Stimulated activated CD8-positive, alpha-beta memory T cell treated with anti-CD3 and anti-CD28 coated beads, Interleukin-2, amount 100 ng/mL, for 48 hours (primary cell): ENCODE measurements at places on chromosomes 12 and 14.
A peak's percentile ranks its signal among the peaks of the same experiment; 100 is the strongest.

GRCh38 chr12:111271674-111272418, 97.0 kb downstream of the PHETA1 start:
- no peak for DNase-seq

DNA sequence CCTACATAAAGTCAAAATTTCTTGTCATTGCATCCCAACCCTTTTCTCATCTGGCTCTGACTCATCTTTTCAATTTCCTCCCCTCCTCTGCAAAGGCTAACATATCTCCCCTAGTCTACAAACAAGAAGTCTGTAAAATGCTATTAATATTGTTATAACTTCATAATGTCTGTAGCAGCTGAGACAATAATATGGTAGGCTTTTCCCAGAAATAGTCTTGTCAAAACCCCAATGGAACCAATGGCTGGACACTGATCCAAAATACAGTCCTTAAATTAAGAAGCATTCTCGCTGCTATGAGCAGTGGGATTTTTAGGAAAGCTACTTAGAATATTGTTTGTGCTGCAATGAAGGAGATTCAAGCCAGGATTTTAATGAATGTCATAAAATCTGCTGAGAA, 131.4 kb downstream of the KLHL28 start:
- DNase-seq, result no peak

DNA sequence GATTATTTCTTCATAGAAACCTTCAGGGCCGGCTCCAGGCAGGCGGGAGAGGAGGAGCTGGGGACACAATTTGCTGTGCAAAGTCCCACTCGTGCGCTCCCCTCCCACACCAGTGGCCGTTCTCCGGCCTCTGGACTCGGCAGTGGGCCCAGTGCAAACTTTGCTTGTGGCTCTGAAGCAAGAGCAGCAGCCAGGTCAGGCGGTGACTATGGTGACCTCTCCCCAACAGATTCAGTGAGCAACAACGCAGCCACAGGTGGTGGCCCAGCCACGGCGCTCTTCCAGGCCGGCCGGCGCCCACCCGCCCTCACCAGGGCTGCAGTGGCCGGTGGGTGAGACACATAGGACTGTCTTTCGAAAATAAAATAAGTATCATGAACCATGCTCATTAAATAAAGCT, 29.5 kb downstream of the VPS37B start:
- no peak for DNase-seq

DNA sequence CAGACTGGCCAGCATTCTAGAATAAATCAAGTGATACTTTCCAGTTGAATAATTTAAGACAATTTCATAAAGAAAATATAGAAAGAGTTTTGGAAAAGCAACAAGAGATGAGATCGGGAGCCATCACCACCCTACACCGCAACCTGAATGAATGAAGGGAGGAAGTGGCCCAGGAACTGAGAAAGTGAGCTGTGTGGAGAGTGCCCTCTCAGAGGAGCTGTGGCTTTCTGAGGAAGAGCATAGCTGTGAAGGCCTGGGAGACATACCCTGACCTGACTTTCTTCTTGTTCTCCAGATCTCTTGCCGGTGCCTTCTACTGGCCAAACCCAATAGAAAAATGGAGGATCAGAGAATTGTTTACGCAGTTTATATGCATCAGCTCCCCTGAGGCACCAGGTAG, 79.3 kb upstream of the TSPAN8 start:
- DNase-seq, result no peak

GRCh38 chr12:48532601-48533000, 7.2 kb downstream of the OR8S1 start:
- DNase-seq, result no peak

DNA sequence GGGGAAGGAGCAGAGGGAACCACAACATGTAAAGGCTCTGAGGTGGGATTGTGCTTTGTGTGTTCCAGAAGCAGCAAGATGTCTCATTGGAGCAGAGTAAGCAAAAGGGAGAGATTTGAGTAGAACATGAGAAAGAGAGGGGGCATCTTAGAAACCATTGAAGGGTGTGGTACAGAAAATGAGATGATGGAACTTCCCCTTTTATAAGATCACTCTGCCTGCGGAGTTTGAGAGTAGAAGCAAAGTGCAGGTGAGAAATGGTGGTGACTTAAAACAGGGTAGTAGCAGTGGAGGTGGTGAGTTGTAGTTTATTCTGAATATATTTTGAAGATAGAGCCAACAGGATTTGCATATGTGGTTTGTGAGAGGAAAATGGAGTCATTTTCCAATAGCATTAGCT, 56.0 kb downstream of the FBXO34 start:
- no peak for DNase-seq

- DNase-seq, result no peak
Measured at GRCh38 chr12:100758083-100758482, 36.5 kb upstream of the ANO4 start.

- no peak for DNase-seq
Measured at GRCh38 chr12:105270671-105271255, 34.8 kb upstream of the APPL2 start.

- DNase-seq, result no peak
Measured at GRCh38 chr14:49950275-49951228, 57.7 kb downstream of the ARF6 start.

DNA sequence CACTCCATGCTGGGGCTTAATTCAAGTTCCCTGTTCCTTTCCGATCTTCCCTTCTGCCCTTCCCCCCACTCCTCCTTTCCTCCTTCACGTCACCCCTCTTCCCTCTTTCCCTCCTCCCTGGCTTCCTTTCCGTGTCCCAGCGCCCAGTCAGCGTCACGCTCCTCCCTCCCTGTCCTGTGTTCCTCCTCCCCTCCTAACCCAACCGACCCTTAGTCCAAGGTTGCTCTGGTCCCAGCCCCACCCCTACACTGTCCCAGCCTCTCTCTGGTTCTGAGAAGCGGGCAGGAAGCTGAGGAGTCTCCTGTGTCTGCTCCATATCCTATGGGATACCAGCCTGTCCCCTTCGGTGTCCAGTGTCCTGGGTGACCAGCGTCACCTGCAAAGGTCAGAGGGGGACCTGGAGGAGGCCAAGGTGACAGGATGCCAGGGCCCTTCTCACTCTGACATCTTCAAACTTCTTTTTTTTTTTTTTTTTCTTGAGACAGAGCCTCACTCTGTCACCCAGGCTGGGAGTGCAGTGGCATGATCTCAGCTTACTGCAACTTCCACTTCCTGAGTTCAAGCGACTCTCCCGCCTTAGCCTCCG, 56.2 kb upstream of the TSPAN9 start:
- DNase-seq, result no peak

DNA sequence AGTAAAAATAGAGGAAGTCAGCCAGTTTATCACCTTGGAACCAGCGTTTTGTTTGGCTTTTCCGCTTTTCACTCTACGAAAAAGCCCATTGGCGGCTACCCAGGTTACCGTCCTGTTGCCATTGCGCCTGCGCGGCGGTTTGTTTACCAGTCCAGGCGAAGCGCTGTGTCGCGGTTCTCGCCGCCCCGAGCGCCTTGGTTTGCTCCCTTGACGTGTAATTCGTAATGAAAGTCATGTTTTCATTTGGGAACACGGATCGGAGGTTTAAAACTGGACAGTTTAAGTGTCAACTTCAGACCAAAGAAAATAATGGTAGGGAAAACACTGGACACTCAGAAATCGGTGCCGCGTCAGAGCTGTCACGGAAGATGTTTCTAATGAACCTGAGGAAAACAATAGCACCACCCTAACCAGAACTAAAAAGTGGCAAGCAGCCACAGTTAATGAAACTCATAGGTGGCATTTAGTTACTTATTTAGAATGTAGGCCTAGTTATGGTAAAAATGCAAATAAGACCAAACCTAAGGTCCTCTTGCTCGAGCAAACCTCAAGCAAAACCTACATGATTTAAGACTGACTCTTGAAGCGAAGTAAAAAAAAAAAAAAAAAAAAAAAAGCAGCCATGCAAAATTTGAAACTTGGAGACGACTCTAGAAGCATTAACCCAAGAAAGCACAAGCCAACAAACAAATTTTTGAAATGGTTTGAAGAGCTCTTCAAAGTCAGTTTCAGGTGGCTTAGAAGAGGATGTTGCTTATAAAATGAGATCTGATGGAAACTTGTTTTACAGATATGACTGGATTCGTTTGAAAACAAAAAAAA, 790 bp upstream of the GPR19 start:
- DNase-seq, result peak; percentile 85

- no peak for DNase-seq
Measured at GRCh38 chr12:111905502-111905901, 63.5 kb downstream of the MAPKAPK5 start.

GRCh38 chr14:54470701-54471100, 18.1 kb downstream of the GMFB start:
- no peak for DNase-seq

GRCh38 chr14:97179573-97179972, 382.4 kb downstream of the VRK1 start:
- DNase-seq, result no peak

DNA sequence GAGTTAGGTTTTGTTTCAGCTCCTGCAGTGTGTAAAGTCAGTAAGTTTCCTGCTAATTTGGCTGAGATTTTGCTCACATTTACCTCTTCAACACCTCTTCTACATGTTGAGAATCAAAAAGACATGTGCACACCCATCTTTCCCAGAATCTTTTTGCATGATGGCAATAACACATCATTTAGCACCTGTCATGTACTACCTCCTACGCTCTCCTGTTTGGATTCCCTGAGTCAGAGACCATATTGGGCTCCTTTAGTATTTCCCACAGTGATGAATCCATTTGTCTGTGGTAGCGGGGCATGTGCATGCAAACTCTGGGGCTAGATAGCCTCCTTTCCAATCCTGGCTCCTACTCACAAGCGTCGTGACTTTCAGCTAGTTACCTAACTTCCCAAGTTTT, 20.1 kb downstream of the PLBD1 start:
- DNase-seq, result no peak

GRCh38 chr12:70177631-70178030, 65.6 kb upstream of the CNOT2 start:
- DNase-seq, result no peak

DNA sequence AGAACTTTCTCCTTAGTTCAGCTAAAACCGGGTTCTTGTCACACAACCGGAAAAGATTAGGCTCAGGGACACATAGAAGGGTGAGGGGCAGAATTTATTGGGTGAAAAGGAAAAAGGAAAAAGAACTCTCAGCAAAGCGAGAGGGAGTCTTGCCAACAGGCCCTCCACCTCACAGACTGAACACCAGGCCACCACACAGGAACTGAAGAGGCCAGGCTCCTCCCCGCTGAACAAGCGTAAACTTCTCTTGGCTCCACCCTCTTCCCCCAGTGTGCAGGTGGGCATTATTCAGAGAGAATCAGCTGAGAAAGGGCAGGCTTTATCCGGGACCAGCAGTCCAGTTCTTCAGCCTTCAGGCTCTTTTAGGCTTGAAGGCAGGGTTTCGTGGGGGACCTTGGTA, 125.6 kb upstream of the FGD4 start:
- DNase-seq, result peak; percentile 9

DNA sequence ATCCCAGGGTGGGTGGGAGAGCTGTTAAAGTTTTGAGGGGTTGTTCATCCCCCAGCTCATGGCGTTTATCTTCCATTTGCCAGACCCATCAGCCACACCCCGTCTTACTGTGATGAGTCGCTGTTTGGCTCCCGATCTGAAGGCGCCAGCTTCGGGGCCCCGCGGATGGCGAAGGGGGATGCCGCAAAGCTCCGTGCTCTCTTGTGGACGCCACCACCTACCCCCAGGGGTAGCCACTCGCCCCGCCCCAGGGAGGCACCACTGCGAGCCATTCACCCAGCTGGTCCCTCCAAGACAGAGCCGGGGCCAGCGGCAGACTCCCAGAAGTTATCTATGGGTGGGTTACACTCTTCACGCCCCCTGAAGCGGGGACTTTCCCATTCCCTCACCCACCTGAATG, 5.7 kb downstream of the RITA1 start:
- no peak for DNase-seq

DNA sequence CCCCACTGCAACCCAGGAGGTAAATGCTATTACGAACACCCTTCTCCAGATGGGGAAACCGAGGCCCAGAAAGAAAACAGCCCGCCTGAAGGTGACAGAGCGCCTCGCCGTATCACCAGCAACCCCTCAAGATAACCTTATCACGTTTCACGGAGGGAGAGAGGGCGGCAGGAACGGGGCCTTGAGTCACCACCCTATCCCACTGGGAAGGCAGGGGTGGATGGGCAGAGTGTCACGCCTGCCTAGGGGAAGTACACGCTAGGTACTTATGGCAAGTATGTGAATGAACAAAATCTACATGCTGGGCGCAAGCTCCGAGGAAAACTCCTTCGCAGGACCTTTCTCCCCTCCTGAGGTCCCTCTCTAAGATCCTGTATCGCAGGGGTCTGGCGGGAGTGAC, 17.8 kb downstream of the NCOR2 start:
- DNase-seq, result no peak

- no peak for DNase-seq
Measured at GRCh38 chr12:67732857-67733256, 84.3 kb downstream of the DYRK2 start.

DNA sequence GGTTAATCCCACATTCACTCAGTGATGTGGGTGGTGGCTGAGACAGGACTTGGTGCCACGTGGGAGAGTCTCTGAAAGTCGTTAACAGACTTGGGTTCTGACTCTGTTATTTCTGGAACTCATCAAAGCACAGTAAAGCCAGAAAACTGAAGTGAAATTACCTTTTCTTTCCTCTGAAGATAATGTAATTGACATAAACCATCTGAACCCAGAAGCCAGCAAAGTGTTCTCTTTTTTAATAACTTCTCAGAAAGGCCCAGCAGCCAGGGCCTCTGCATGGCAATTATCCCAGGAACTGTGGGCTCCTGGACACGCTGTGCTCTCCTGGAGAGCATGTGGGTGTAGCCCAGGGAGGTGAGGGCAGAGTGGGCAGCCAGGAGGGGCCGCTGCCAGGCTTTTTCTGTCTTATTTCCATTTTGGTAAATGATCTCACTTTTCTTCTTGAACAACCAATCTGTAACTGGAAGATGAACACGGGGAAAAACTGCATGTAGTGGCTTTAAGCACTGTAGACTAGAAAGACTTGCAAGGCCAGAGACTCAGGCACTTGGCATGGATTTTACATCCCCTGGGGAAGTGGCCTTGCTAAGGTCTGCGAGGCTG, 444.1 kb upstream of the TMEM132C start:
- DNase-seq, result no peak

- DNase-seq, result no peak
Measured at GRCh38 chr12:125225641-125226040, 160.4 kb downstream of the AACS start.

DNA sequence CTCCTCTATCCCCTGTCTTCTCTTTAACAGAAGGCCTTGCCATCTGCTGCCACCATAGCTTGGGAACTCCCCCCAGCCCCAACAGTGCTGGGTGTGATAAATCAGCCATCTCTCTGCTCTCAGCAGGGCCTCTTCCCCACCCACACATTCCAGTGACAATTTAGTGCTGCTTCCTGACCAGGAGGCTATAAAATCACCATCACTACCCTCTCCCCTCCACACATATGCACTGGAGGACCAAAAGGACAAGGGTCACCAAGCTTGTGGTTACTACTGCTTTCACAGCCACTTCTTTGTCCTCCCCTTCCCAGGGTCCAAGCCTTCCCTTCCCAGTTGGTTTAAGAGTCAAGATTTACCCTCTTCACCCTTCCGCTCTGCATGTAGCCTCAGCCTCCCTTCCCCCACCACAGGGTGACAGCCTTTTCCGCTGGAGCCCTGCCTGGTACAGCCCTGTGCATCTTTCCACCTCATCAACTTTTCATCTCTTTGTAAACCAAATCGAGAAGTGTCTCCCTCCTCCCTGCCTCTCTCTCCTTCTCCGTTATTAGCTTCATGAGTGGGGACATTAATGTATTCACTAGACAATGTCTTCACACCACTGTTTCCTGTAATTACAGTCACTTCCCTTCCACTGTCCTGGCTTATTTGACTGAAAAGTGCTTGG, 9.4 kb downstream of the PSMB5 start:
- no peak for DNase-seq
